GOT3 (cell line): ENCODE measurements at places on chromosomes 7 and 10.

DNA sequence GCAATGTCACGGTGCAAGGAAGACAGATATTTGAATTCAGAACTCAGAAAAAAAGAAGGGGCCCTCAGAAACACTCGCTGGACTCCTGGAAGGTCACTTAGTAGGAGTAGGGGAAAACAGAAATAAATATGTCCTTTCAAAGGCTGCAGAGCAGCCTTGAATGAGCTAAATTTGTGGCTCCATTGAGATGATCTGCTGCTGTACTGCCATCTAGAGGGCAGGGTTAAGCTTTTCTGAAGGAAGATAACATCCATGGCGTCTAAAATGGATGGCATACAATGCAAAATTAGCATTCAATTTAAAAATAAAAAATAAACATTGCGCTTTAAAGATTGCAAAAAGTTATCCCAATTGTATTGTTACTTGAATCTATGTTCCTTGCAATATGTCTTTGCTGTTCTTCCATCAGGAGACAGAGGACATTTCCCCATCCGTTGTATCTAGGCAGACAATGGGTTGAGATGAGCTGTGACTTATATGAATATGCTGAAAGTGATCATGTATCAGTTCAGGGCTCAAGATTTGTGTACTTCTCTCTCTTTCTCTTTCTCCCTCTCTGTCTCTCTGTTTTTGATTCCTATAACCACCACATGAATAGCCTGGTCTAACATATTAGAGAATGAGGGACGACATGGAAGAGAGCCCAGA is 642.2 kb downstream of the SH2D4B start:
- no peak for DNase-seq

DNA sequence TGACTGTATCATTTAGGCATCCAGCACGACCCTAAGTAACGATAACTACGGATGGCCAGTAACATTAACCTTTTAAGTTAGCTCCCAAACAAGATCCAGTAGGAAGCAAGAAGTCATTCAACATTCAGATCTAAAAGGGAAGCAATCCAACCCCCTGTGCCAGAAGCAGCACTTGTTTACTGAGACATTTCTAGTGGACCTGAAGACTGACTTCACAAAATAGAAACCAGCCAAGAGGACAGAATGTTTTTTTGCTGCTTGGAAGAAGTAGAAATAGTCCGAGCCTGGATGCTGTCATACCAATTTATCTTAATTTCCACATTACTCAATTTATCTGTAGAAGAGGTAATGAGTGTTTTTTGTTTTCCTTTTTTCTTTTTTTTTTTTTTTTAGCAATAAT is 88.0 kb upstream of the CTTNBP2 start:
- DNase-seq, result no peak

GRCh38 chr10:23517155-23517554 is 78.3 kb downstream of the OTUD1 start:
- DNase-seq, result no peak

- DNase-seq, result no peak
Observed at GRCh38 chr7:90816511-90817142, 220.5 kb downstream of the CDK14 start.

DNA sequence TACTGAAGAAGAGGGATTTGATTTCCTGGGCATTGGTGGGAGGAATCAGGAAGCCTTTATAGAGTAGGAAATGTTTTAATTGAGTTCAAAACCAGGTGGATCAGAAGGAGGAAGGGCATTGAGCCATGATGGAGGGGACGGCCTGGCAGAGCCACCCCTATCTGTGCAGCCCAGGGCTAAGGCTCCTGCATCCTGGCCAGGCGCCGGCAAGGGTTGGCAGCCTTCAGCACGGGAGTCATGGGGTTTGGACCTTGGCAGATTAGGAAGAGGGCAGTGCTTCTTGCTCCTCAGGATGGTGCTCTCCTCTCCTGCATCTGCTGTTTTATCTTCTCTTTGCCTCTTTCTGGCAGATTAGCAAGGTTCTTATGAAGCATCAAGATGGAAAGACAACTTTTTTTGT is 12.5 kb downstream of the ZNF862 start:
- no peak for DNase-seq

GRCh38 chr7:17589671-17590070 is 291.2 kb downstream of the AHR start:
- no peak for DNase-seq

DNA sequence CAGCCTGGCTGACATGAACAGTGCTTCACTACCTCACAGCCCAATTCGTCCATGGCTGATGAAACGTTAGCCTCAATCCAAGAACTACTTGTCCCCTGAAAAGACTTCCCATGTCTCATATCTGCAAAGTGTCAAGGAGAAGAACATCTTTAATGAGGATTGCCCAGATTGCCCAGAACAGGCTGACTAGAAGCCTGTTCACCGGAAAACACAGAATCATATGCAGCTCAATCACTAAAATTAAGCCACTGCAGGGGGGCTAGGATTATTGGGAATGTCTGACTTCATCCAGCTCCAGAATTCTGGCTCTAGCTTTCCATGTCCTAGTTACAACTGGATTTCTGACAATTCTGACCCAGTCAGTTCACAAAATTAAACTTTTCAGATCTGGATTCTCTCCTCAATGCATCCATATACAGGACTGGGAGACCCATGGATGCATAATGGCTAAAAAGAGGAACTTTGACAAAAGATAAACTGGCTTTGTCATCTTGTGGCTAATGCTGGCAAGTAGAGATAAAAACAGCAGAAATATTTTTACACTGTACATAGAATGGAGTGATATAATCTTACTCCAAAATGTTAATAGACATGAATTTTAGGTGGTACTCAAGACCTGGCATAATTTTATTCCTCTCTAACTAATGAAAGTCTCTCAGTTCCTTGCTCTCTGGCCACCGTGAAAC is 467.0 kb upstream of the POT1 start:
- DNase-seq, result no peak

DNA sequence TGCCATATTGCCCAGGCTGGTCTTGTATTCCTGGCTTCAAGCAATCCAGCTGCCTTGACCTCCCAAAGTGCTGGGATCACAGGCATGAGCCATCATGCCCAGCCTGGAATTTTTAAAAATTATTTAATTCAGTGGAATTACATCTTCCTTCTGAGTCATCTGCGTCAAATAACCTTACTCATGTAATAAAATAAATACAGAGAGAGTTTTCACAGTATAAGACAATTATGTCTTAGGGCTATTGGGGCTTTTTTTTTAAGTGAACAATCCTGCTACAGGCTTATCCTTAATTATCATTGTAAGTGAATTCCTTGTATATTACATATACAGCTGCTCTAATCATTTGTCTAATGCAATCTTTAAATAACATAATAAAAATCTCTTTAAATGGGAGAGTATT is 108.3 kb downstream of the MAPK8 start:
- no peak for DNase-seq

GRCh38 chr7:38438970-38439369 is 165.5 kb upstream of the TARP start:
- no peak for DNase-seq

DNA sequence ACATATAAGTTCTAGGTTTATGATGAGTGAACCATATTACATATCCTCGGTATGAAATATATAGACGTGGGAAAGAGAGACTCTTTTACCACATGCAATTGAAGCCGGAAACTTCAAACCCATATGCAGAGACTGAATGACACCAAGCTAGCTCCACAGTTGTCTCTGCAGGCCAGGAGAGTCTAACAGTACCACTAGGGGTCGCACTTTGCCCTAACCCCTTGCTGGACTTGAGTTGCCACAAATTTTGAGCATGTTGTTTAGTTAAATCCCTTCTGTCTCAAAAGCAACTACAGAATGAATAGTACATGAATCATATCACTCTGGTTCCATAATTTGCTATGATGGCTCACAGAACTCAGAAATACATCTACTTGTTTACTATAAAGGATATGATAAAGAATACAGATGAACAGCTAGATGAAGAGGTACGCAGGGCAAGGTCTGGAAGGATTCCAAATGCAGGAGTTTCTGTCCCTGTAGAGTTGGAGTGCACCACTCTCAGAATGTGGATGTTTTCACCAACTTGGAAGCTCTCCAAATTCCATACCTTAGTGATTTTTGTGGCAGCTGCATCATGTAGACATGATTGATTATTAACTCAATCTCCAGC is 112.4 kb upstream of the YAE1 start:
- no peak for DNase-seq

DNA sequence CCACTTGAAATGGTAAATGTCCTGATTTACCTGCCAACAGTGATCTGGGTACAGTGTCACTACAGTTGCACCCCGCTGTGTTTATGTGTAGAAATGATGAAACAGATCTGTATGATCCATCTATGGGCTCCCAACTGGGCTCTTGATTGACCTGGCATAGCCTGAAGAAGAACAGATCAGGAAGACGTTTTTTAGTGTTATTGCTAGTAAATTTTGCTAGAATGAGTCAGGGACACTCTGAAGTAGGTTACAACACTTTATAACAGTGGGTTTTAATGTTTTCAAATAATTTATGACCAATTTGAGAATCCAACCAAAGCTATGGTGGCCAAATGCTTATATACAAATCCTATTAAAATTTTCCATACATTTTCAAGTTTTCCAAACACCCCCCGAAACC is 110.3 kb downstream of the DKK1 start:
- no peak for DNase-seq

DNA sequence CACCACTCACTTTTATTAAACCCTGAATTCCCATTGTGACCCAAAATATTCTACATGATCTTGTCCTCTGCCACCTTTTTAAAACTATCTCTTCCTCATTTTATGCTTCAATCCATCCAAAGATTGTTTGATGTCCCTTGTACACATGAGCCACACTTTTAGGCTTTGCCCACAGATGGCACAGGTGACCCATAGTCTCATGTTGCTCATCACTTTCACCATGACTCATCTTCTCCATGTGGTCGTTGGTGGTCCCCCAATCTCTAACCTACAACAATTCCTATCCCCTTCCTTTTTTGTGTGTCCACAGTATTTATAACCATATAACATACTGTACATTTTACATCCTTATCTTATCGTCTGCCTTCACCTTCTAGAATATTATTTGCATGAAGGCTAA is 271.5 kb upstream of the ZWINT start:
- no peak for DNase-seq

DNA sequence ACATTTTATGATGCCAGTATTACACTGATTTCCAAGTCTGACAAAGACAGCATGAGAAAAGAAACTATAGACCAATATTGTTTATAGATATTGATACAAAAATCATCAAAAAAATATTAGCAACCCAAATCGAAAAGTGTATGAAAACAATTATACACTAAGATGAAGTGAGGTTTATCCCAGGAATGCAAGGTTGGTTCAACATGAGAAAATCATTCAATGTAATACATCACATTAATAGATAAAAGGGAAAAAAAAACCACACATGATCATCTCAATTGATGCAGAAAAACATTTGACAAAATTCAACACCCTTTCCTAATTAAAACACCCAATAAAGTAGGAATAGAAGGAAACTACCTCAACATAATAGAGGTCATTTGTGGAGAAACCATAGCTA is 153.9 kb downstream of the DNAJC1 start:
- no peak for DNase-seq

DNA sequence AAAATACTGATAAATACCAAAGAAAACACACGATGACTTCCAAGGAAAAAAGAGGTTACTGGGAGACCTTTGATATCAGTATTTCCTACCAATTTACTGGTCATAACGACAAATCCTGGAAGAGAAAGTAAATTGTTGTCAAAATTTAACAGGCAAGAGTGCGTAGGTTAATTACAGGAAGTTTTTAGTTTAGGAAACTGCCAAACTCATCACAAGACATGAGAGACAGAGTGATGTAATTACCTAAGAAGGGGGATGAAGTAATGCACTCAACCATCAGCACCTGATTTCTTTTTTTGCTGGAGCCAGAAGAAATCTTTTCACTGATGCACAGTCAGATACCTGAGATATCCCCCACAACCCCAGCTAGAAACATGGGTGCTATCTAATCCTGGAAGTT is 16.8 kb downstream of the MACC1 start:
- no peak for DNase-seq

- DNase-seq, result no peak
Observed at GRCh38 chr7:140568021-140568813, 72.4 kb downstream of the DENND2A start.

GRCh38 chr10:12724807-12725579 is 276.5 kb downstream of the CCDC3 start:
- no peak for DNase-seq

DNA sequence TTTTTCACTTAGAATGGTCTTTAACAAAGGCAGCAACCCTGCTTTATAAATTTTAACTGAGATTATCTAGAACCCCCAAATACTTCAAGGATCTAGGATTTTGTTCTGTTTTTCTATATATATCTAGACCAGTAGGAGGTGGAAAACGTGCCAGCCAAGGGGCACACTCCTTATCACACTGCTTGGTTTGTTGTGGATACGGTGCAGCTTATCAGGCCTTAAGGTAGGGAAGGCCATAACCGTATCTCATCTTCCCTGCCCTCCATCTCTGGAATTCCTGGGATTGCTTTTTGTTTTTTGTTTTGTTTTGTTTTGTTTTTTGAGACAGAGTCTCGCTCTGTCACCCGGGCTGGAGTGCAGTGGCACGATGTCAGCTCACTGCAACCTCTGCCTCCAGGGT is 75.4 kb downstream of the MPLKIP start:
- no peak for DNase-seq

- no peak for DNase-seq
Observed at GRCh38 chr10:91354166-91355075, 55.7 kb upstream of the HECTD2 start.

DNA sequence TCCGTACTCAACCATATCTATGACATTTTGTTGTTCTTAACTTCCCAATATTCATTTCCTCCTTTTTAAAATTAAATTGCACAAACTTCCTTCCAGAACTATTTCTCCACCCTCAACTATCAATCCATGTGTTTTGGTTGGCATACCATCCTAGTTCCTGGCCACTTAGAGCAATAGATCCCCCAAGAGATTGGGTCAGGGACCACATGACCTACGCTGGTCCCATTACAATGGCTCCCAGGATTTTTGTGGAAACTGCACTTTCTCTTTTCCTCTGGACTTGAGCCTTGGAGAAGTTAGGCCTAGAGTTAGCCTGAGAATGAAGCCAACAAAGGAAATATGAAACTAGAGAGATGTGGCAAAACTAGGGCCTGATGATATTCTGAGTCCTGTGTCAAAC is 55.7 kb upstream of the CASD1 start:
- no peak for DNase-seq

- DNase-seq, result no peak
Observed at GRCh38 chr10:88113232-88113631, 249.8 kb downstream of the PTEN start.
